Smooth muscle cell of bladder (primary cell): ENCODE measurements at places on chromosomes 3 and 15. TPM values are rescaled to one million over a fixed set of nuclear protein-coding genes. Genes with fewer than 3 reads are reported as not detected.

GOLGA6L7 gene
- total RNA-seq, result not detected in 2 replicates

PRTG gene
- total RNA-seq, result 1.6 and 2.4 TPM in 2 replicates

C3orf80 gene
- total RNA-seq, result 3.0 and 8.0 TPM in 2 replicates

SNX22 gene
- total RNA-seq, result 0.14 and 0.18 TPM in 2 replicates

THAP10 gene
- 0.85 and 1.0 TPM in 2 replicates for total RNA-seq

SERP1 gene
- 150 and 231 TPM in 2 replicates for total RNA-seq

TMIE gene
- total RNA-seq, result 0.09 TPM in 1 of 2 replicates, not detected in the other

UTS2B gene
- total RNA-seq, result 0.65 and 0.85 TPM in 2 replicates

TEX55 gene
- not detected in 2 replicates for total RNA-seq

CNTN3 gene
- 0.28 and 2.4 TPM in 2 replicates for total RNA-seq

SV2B gene
- under 0.01 and 0.18 TPM in 2 replicates for total RNA-seq

ASB14 gene
- under 0.01 TPM in 1 of 2 replicates, not detected in the other for total RNA-seq

IL17RE gene
- total RNA-seq, result 0.14 and 0.83 TPM in 2 replicates

PAQR9 gene
- total RNA-seq, result 0.18 TPM in 1 of 2 replicates, not detected in the other

TMEM212 gene
- total RNA-seq, result not detected in 2 replicates

COL6A5 gene
- not detected in 2 replicates for total RNA-seq

NOX5 gene
- under 0.01 and 0.09 TPM in 2 replicates for total RNA-seq

DYNC1LI1 gene
- 28.7 and 28.9 TPM in 2 replicates for total RNA-seq

BCL2A1 gene
- total RNA-seq, result 2.7 and 9.3 TPM in 2 replicates

MORC1 gene
- not detected in 2 replicates for total RNA-seq

RARB gene
- total RNA-seq, result 4.4 and 10.3 TPM in 2 replicates

RGMA gene
- total RNA-seq, result 0.28 and 0.46 TPM in 2 replicates

ACAP2 gene
- 78.2 and 79.6 TPM in 2 replicates for total RNA-seq

ARPIN gene
- 9.8 and 11.8 TPM in 2 replicates for total RNA-seq

ZNF660 gene
- total RNA-seq, result 2.1 and 2.6 TPM in 2 replicates

MRAS gene
- total RNA-seq, result 37.0 and 67.5 TPM in 2 replicates

GABRA5 gene
- 0.09 and 0.14 TPM in 2 replicates for total RNA-seq

FURIN gene
- total RNA-seq, result 25.7 and 30.1 TPM in 2 replicates

ACSBG1 gene
- total RNA-seq, result not detected in 2 replicates

ALG1L2 gene
- 0.43 TPM in 1 of 2 replicates, not detected in the other for total RNA-seq

IQCF5 gene
- not detected in 2 replicates for total RNA-seq

CPNE9 gene
- not detected in 2 replicates for total RNA-seq

CCDC54 gene
- not detected in 2 replicates for total RNA-seq

IQCH gene
- total RNA-seq, result 3.2 and 3.3 TPM in 2 replicates

UROC1 gene
- total RNA-seq, result not detected in 2 replicates

NANOGP8 gene
- total RNA-seq, result 0.14 TPM in 1 of 2 replicates, not detected in the other

EPHA6 gene
- total RNA-seq, result under 0.01 and 0.18 TPM in 2 replicates

C15orf62 gene
- total RNA-seq, result not detected in 2 replicates

TGM4 gene
- not detected in 2 replicates for total RNA-seq

ZNF620 gene
- total RNA-seq, result 0.83 and 0.85 TPM in 2 replicates

FES gene
- total RNA-seq, result 23.8 and 25.2 TPM in 2 replicates

BFSP2 gene
- total RNA-seq, result not detected in 2 replicates

RETNLB gene
- total RNA-seq, result not detected in 2 replicates

MCF2L2 gene
- total RNA-seq, result 0.14 and 0.37 TPM in 2 replicates
